ENCODE measurements at places on chromosomes 4 and X.

- DNase-seq, result no peak
Observed at GRCh38 chrX:69066021-69066757, 99.1 kb downstream of the PJA1 start.

- DNase-seq, result no peak
Observed at GRCh38 chr4:113919611-113920010, 59.8 kb downstream of the ARSJ start.

- DNase-seq, result no peak
Observed at GRCh38 chrX:153365670-153366069, 31.7 kb downstream of the ZNF275 start.

- DNase-seq, result no peak
Observed at GRCh38 chrX:129646566-129647417, 8.0 kb downstream of the APLN start.

- DNase-seq, result no peak
Observed at GRCh38 chrX:10884246-10884645, 226.9 kb upstream of the HCCS start.

- no peak for DNase-seq
Observed at GRCh38 chrX:139905051-139905450, 27.8 kb downstream of the ATP11C start.

- no peak for DNase-seq
Observed at GRCh38 chr4:38109896-38110295, 149.7 kb downstream of the PTTG2 start.

- DNase-seq, result no peak
Observed at GRCh38 chr4:101158134-101158482, 189.2 kb downstream of the PPP3CA start.

GRCh38 chr4:85951-86350 lies 32.8 kb downstream of the ZNF595 start:
- no peak for DNase-seq

- DNase-seq, result no peak
Observed at GRCh38 chr4:11640584-11640983, 211.9 kb upstream of the HS3ST1 start.

GRCh38 chrX:124863303-124863702 lies 456.4 kb upstream of the TEX13C start:
- no peak for DNase-seq

DNA sequence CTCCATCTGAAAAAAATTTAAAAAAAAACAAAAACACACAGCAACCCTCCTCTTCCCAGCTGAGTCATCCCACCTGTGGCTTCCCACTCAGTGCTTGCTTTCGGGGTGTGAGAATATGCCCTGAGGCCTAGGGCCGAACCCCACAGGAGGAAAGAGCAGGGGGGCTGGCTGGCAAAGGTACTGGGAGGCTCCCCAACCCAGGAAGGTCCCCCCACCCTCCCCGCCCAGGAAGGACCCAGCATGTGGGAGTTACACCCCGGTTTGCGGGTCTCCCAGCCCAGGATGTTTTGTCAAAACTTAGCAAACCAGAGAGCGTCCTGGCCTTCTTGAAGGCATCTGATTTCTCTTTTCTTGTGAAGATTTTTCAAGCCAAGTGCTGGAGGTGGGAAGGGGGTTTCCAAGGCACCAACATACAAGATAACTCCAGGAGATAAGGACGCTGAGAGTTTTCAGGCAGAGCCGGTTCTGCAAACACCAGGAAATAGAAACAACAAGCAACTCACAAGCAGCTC lies 25.7 kb upstream of the CSF2RA start:
- DNase-seq, result no peak

- DNase-seq, result no peak
Observed at GRCh38 chrX:3191201-3191600, 149.9 kb downstream of the ARSF start.

DNA sequence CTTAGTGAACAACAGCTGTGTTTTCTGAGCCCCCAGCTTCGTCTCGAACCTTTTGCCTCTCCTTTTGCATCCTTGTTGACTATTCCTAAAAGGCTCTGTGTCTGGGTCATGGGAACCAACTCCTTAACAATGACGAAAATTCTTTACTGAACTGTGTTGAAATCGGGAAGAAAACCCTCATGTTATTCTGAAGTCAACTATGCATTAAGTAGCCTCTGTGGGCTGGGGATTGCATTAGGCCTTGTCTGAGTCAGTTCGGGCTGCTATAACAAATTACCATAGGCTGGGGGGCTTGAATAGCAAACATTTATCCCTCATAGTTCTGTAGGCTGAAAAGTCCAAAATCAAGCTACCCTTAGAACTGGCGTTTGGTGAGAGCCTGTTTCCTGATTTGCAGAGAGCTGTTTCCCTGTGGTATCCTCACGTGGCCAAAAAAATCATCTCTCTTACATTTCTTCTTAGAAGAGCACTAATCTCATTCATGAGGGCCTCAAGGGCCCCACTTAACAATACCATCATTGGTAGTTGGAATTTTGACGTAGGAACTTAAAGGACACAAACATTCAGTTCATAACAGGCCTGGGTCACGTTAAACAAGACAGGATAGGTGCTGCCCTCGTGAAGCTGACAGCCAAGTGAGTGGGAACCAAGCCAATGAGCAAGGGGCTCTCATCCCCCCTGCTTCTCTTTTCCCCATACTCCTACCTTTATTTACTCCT lies 75.9 kb downstream of the CLNK start:
- no peak for DNase-seq

- DNase-seq, result no peak
Observed at GRCh38 chr4:12122316-12122715, 693.6 kb upstream of the HS3ST1 start.

DNA sequence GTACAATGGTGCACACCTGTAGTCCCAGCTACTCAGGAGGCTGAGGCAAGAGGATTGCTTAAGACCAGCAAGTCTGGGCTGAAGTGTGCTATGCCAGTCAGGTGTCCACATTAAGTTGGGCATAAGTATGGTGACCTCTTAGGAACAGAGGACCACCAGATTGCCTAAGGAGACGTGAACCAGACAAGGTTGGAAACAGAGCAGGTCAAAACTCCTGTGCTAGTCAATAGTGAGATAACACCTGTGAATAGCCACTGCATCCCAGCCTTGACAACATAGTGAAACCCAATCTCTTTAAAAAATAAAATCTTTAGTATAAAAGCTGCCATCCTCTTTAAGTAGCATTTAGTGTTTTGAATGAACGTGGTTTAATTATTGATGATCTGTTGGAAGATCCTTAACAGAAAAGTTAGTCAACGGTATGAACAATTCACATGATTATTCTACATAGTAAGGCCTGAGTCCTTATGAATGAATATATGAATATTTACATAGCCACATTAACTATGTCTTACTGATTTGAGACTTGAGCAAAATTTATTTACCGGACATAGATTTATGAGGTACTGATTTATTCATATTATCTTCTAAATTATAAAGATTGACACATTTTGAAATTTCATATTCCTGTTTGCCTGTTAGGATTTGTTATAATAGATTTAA lies 63.2 kb downstream of the UBE2K start:
- DNase-seq, result no peak

GRCh38 chr4:72857787-72858186 lies 211.7 kb downstream of the COX18 start:
- no peak for DNase-seq

- no peak for DNase-seq
Observed at GRCh38 chr4:41963105-41963504, 18.5 kb upstream of the DCAF4L1 start.

GRCh38 chr4:119626943-119627266 lies 1.7 kb downstream of the PDE5A start:
- DNase-seq, result no peak

GRCh38 chr4:126553248-126553647 lies 1079.5 kb upstream of the INTU start:
- DNase-seq, result no peak

GRCh38 chrX:143615851-143616250 lies 20.1 kb downstream of the SLITRK4 start:
- DNase-seq, result no peak

DNA sequence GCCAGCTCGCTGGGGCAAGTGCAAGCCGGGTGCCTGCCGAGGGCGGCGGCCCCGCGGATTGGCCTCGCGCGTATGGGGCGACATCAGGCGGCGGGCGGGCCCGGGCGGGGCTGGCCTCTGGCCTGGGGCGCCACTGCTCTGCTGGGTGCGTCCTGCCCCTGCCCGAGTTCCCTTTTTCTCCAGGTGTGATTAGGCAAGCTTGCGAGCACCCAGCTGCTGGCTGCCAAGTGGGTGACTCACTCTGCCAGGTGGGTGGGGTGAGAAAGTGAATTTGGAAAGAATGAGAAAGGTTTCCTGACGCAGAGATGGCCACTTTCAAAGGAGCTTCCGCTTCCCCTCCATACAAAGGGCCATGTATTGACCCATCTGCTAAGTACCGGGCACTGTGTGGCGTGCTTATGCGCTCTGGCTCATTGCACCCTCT lies 32.5 kb downstream of the FGFBP1 start:
- DNase-seq, result peak; percentile 3

DNA sequence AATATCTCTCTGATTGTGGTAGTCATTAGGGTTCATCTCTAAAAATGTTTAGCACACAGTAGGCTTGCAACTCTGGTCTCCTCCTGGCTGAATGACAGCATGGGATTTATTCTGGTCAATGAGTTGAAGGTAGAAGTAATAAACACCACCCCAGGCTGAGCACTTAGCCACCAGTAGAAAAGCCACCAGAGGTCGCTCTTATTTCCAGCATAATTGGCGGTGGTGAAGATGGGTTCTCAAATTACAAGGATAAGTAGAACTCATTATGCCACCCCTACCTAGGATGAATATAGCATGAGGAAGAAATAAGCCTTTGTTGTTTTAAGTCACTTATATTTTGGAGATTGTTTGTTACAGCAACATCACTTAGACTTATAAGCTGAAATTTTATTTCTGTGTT lies 302.7 kb downstream of the GPM6A start:
- no peak for DNase-seq

GRCh38 chr4:85828027-85828890 lies 353.3 kb downstream of the ARHGAP24 start:
- DNase-seq, result no peak

DNA sequence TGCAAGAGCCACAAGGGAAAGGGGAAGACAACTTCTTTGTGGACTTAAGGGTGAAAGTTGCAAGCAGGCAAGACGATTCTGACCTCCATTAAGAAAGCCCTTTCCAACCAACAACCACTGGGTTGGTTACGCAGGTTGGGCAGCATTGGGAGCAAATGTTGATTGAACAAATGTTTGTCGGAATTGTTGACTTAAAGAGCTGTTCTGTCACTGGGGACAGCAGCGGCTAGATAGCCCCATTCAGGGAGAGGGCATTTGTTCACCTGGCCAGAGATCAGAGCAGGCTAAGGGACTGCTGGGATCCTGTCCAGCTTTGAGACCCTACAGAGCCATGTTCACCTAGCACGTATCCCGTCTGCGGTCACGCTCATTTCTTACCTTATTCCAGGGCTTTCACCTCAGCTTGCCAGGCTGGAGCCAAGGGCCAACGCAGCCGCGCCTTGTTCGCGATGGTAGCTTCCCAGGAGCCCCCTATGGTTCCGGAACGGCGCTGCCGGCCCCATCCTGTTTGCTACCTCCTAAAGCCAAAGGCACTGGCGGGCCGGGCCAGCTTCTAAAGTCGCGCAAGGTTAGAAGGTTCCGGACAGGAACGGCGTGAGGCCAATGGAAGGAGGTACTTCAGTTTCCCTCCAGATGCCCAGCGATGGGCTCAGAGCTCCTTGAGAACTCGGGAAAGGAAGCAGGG lies 24.6 kb downstream of the F9 start:
- no peak for DNase-seq

DNA sequence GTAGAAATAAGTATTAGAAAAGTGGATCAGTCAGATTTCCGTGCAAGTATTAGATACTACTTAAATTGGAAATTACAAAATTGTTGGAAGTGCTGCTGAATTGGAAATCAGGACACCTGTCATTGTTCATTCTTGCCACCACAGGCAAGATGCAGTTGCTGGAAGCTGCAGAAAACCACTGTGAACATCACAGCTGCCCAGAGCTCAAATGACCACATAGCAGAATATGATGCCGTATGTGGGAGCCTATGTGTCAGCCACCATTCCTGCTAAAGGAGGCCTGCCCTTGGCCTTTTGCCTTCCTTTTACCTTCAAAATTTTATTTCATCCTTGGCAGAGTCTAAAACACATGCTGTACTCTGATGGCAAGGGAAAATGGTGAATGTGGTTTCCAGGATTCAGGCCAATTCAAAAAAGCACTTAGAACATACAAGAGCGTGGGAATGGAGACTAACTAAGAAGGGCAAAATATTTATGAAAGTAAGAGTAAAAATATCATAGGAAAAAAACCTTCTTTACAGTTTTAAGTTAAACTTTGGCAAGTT lies 1005.5 kb upstream of the GRID2 start:
- DNase-seq, result no peak

DNA sequence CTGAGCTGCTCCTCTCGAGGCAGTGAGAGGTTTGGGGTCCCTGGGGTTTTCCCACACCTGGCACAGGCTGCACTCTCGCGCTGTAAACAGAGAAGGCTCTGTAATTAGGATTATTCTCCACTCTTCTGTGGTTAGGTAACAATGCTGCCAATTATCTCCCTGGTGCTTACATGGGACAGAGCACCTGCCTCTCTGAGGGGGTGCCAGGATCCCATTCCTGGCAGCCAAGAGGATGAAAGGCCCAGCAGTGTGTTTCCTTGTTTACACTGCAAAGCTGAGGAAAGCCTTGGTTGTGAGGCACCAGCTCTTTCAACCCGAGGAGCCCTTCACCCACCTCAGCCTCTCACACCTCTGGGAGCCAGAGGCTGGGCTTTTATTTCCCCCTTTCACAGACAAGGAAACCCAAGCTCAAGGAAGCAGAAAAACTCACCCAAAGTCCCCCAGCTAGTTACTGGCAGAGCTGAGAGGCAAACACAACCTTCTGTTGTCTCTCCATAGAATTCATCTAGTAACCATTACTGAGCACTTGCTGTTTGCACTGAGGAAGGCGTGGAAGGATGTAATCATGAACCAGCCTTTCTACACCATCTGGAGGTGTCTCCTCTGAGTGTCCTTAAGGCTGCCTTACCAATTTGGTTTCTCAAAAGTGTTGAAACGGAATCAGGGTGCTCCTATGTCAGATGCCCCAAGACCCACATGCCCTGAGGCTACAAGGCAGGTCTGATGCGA lies 39.7 kb upstream of the PROM1 start:
- DNase-seq, result no peak

DNA sequence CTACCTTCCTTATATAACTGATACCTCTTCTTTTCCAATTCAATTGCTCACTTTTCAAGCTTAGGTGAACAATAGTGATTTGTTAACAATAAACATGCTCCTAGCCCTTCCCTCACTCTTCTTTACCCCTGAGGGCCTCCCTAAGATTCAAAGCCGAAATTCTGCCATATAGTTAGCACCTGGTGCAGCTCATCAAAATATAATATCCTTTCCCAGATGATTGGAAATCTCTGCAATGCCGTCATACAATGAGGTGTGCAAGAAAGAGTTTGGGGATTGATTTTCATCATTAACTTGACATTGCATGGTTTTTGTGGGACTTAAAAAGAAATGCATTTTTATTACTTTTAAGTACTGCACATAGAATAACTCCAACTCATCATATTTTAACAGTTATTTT lies 95.3 kb downstream of the HDAC8 start:
- no peak for DNase-seq

GRCh38 chrX:42000836-42001235 lies 77.5 kb upstream of the CASK start:
- no peak for DNase-seq

GRCh38 chr4:138076561-138076960 lies 165.6 kb downstream of the SLC7A11 start:
- no peak for DNase-seq

GRCh38 chrX:104310090-104310489 lies 55.4 kb upstream of the ESX1 start:
- no peak for DNase-seq
